ENCODE measurements at places on chromosomes 16 and 17.

GRCh38 chr16:66960270-66960669, 796 bp upstream of the CES3 start:
- DNase-seq = no peak

DNA sequence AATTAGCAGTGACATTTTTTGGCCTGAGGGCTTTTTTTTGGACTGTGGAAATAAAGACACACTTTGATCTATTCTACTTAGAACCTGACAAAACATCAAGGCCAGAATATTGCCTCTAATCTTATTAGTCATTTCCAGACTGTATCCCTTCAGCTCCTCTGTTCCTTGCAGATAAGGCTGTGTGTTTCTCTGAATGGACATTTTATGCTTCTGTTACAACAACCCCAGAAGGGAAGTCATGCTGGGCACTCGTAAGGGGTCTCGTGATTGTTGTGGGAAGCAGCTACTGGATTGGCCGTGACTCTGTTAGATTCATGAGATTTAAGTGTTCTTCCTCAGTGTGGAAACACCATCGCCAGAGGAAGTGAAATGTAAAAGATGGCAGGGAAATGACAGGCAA, 31.6 kb upstream of the HS3ST2 start:
- no peak for DNase-seq

- DNase-seq = no peak
Measured at GRCh38 chr17:62949036-62949435, 17.0 kb upstream of the TANC2 start.

DNA sequence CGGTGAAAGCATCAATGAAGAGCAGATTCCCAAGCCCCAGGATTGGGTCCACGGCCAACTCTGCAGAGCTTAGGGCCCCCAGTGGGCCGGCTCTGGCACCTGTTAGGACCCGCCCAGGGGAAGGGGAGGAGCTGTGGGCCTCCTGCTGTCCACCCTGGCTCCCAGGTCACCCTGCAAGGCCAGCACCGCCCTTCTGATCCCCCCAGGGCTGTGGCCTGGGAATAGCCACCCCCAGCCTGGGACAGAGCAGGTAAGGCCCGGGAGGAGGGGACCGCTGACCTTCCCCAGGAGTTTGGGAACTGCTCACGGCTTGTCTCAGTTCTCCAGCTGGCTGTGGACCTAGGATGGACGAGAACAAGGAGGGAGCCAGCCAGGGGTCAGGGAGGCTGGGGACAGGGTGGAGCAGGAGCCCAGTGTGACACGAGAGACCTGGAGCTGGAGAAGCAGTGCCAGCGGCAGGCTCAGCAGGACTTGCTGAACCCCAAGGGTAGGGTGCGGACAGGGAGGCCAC, 39.3 kb upstream of the SLC38A10 start:
- no peak for DNase-seq

GRCh38 chr16:3529175-3529574, 28.4 kb downstream of the CLUAP1 start:
- DNase-seq = no peak

- DNase-seq = peak; percentile 69
Measured at GRCh38 chr16:53892155-53892554, 188.2 kb downstream of the FTO start.
